Activated CD4-positive, alpha-beta T cell treated with anti-CD3 and anti-CD28 coated beads for 24 hours (primary cell): ENCODE measurements at places on chromosomes 5 and 9.

DNA sequence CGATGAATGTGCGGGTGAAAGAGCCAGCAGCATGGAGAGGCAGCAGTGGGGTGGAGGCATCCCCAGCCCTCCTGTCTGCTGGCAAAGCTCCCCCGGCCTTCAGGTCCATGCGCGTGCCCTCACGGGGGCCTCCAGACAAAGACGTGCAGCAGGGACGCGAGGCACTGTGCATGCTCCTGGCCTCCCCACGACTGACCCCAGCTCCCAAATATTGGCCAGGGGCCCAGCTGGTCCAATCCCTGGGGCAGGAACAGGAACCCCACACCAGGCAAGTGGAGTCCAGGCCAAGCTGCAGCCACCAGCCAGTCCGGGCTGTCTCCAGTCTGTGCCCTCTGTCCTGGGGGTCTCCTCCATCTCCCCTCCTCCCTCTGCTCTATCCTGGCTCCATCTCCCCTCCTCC is 33.5 kb upstream of the LRRC14B start:
- no peak for DNase-seq

GRCh38 chr5:177275883-177276282 is 27.6 kb downstream of the RAB24 start:
- DNase-seq: no peak

DNA sequence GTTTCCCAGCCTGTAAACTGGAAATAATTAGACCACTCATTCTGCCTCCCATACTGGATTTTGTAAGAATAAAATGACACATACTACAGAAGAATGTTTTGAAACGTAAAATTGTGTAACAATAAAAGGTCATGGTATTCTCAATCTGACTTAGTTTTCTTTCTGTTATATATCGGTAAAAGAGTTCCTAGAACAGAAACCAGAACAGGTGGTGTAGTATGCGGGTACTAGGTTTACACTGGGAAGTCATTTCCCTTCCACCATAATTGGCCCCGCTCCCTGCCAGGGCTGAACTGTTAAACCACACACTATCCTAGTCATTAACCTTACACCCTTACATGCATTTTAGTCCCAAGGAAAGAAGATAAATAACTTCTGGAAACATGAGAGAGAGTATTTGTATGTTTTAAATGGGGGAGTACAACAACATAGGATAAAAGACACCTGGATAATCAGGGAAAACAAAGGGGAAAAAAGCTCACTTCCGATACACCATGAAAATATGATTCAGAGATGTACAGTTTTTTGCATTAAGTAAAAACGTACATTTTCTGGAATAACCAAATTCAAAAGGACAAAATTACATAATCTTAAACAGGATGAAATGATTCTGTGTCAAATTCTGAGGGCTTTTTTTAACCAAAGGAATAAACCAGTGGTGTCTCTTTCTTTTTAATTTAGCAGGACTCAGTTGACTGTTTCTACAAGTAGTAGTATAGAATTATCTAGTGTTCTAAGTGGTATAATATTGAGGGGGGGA is 199.7 kb downstream of the GLIS3 start:
- no peak for DNase-seq

DNA sequence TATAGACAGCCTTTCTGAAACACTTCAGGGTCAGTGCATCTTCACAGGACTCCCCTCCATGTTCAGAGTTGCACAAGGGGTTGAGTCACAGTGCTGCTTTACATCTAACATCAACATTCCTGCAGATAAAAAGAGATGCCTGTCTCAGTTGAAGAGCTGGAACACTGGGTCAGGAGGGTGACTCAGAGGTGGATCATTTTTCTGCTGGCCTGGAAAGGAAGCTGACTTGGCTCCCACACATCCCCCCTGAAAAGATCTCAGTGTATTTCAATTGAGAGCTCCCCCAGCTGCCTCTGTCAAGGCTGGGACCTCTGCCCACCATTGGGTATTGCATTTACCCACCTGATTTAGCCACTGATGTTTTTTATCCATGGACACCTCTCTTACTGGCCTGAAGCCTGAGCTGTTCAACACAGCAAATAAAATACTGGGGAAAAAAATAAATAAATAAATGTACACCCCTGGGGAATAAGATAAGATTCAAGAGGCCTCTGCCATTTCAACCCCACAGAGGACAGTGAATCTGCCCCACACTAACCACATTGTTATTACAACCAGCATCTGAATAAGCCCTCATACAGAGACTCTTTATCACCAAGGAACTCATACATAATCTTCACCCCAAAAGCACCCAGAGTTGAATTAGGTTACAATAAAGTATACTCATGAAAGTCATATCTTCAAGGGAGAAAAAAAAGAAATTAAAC is 716.4 kb downstream of the SEMA5A start:
- no peak for DNase-seq

DNA sequence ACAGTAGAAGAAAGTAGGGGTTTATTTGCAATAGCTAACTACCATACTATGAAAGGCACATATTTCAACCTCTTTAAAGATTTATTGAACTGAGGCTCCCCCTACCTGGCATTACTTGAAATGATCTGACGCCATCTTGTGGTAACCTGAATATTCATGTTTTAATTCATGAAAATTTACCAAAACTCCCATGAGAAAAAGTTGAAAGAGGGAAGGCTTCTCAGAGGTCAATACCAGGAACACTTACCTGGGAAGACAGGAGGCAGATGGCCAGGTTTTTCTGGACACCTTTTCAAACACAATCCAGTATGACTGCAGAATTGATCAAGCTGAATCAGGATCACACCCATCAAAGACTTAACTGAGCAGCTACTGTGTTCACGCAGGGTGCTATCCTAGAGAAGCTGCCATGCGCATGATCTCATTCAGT is 9.4 kb downstream of the PRELID2 start:
- no peak for DNase-seq

- peak; percentile 10 for DNase-seq
Observed at GRCh38 chr9:20356403-20357036, 265.8 kb downstream of the MLLT3 start.

GRCh38 chr5:90418214-90418613 is 8.7 kb upstream of the CETN3 start:
- no peak for DNase-seq

GRCh38 chr9:133125941-133126696 is 5.1 kb upstream of the RALGDS start:
- no peak for DNase-seq

- DNase-seq: no peak
Observed at GRCh38 chr5:65086234-65086890, 317.6 kb downstream of the CWC27 start.

DNA sequence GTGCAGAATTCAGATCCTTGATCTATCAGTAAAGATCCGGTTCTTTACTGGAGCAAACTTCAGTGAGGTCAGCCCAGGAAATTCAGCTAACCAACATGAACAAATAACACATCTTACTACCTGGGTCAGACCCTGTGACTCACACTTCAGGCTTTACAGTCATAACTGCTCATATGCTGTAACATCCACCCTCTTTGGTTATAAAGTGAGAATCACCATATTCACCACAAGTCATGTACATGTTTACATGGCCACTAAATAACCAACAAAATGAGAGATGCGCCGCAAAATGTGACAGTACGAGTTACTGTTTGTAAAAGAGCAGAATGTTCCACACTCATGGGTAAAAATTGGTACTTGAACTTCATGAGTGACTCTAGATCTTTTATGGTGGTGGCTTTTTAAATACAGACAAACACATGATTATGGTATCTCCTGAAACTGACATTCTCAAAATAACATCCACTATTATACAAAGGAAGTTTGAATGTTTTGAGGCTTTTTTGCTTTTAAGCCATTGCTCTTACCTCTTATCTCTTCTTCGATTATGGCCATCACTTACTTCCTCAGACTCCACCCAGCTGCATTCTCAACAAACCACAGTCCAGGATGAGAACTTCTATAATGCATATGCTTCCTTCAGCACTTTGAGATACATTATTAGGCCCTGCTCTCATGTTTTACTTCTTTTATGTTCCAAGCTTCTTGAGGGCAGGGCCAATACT is 516.6 kb downstream of the RAB3C start:
- DNase-seq: no peak

DNA sequence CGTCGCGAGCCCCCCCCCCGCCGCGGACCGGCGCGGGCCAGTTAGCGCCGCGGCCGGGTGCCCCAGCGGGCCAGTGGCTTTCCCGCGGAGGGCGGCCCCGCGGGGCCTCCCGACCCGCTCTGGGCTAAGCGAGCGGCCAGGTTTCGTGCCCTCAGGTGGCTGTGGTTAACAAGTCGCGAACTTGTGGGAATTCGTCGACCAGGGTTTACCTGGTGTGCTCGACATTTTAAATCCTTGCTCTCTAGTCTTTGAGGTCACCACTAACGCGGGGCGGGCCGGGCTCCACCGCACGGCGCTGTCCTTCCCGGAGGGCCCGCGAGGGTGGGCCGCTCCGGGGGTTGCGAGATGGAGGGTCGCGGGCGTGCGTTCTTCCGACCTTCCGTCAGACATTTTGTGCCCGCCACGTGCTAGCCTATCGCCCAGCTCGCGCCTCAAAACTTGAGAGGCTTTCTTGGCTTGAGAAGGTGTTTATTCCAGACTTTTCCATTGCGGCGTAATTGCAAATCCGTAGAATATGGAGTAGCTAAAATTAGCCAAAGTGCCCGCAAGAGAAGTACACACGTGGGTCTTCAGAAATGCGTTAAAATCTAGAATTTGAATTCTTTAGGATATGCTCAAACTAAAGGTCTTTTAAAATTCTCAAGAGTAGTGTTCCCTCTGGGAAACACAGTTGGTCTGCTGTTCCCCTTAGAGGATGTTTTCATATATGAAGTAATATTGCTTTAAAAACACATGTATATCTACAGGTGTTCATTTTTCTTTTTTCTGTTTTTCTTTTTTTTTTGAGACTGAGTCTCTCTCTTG is 2.1 kb downstream of the ANP32B start:
- DNase-seq: peak; percentile 29

GRCh38 chr5:167320019-167320418 is 971.4 kb upstream of the WWC1 start:
- no peak for DNase-seq

DNA sequence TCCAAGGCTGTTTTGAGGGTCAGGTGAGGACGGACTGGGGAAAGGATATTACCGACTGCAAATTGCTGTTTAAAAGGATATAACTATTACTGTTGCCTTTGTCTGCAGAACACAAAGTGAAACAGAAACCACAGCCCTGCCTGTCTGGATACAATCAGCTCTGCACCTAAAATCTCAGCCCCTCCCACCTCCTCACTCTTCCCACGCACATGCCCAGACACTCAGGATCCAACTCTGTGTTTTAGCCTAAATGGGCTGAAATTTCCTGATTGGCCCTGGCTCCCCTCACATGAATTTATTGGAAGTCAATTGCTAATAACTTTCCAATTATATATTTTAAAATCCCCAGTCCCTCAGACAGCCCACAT is 176.3 kb upstream of the PPP1R26 start:
- no peak for DNase-seq

DNA sequence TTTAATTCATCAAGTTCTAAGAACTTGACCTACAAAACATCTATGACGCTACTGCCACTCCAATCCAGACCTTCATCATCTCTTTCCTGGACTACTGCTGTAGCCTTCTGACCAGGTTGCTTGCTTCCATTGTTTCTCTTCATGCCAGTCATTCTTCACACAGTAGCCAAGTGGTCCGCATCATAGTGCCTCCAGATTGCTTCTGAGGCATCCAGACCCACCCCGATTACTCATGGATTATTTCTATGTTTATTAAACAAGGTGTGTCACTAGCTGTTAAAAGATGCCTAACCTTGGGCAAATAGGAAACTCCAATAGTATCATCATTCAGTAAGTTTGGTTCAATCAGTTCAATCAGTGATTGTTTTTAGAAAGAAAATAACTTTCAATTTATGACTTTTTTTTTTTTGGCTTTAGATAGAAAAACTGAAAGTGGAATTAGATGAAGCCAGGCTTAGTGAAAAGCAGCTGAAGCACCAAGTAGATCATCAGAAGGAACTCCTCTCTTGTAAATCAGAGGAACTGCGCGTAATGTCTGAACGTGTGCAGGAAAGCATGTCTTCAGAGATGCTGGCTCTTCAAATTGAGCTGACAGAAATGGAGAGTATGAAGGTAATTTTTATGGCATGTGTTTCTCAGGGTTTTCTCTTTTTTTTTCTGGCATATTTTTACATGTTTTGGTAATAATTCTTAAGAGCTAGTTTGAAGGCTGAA is 9.5 kb downstream of the SPDL1 start:
- no peak for DNase-seq

- no peak for DNase-seq
Observed at GRCh38 chr9:83188277-83188676, 125.3 kb upstream of the RASEF start.

- no peak for DNase-seq
Observed at GRCh38 chr5:61330341-61330844, 1.7 kb upstream of the ZSWIM6 start.

DNA sequence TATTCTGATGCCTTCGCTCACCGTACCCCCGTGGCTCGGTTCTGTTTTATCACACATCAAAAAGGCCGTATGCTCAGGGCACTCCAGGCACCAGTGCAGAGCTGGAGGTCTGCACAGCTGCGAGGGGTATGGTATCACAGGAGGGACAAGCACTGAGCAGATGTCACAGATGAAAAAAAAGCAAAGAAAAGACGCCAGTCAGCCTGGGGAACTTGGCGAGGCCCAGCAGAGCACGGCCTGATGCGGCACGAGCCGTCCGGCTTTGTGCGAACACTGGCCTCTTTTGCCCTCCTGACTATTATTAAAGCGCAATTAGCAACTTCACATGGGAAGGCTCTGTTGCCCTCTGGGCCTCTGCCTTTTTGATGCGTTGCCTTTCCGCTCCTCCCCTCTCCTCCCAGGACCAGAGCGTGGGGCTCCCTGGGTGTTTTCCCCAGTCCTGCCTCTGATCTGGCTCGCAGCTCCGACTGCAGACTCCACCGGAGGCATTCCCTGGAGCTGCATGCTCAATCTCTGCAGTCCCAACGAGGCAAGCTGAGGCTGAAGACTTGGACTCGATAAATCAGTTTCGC is 44.4 kb downstream of the AK8 start:
- no peak for DNase-seq

- DNase-seq: no peak
Observed at GRCh38 chr5:122906768-122907167, 61.4 kb downstream of the SNX24 start.

DNA sequence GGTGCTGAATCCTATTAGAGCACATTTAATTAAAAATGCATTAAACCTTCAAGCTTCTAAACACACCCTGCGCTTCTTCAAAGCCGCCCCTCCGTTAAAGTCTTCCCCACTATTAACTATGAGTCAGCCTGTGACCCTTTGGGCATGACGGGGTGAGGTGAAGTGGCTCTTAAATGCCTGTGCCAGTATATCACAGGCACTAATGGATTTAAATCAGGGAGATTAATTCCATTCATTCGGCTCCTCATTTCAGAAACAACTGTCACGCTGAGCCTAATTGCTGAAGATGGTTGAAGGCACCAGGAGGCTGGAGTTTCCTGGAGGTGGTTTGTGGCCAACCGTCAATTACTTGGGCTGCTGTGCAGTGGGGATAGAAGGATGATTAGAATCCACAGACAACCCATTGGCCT is 192.6 kb upstream of the MSX2 start:
- DNase-seq: no peak

DNA sequence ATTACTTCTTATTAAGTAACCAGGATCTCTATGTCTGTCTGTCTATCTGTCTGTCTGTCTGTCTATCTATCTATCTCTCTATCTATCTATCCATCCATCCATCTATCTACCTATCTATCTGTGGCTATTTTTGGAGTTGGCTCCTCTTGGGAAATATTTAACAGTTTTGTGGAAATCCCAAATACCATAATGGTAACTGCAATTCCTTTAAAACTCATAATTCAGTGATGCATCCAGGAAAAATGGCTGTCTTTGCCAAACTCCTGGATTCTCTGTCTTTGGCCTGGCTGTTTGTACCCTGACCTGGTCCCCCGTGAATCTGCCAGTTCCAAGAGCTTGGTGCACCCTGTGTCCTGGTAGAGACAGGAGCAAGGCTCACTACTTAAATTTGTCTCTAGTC is 197.0 kb downstream of the PCSK1 start:
- DNase-seq: no peak
